ENCODE measurements at places on chromosomes 4 and X.

DNA sequence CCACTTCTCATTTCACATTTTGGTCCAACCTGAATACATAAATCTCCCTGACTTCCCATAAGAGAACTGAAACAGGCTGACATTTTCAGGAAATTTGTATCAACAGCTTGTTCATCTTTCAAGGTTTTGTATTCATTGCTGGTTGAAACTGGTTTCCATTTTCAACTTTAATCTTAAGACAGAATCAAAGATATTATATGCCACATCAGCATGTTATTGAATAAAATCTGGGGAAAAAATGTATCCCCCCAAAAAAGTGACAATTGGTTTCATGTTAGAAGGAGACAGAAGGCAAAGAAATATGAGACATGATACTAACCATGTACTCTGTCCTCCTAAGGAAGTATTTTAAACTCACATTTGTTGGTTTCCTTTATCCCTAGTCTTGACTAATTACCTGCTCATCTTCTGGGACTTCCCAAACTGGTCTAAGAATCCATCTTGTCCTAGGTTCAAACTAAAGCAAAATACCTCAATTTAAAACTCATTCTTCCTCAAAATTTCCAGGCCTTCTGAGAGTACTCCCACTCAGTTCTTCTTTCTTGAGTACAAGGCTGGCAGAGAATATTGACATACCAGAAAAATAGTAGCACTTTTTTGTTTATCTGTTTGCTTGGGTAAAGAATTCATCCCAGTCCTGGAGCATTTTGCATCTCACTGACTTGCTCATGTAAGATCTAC, 3.1 kb upstream of the ANTXR2 start:
- DNase-seq, result no peak

GRCh38 chr4:124090021-124090420, 622.5 kb downstream of the ANKRD50 start:
- DNase-seq, result no peak

DNA sequence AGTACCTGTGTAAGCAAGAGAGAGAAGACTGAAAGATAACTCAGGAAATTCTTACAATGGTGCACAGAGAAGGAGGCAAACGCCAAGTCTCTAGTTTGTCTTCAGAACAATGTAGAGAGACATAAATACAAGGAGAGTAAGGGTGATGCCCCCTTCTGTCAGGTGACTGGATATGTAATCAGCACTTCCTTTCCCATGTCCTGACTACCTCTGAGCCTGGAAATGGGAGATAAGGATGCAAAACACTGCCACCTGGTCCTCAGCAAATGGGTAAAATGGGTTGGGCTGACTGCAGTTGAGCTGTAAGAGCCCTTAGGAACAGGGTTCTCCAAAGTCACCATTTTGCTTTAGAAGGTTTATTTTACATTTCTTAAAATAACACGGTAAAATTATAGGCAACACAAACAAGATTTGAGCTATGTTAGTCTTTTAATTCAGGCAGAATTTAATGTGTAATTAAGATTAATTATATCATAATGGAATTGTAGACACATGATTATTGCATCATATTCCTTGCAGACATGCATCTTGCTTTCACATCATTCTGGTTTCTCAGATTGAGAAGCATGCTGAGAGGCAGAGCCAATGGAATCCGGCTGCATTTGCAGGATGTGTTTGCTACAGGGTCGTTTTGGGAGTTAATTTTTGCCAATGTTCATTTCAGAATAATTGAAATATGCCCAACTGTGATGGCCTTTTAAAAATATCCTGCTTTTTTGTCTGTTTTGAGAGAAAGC, 37.2 kb upstream of the ARX start:
- DNase-seq, result no peak

GRCh38 chr4:151921386-151921785, 160.6 kb upstream of the GATB start:
- no peak for DNase-seq

DNA sequence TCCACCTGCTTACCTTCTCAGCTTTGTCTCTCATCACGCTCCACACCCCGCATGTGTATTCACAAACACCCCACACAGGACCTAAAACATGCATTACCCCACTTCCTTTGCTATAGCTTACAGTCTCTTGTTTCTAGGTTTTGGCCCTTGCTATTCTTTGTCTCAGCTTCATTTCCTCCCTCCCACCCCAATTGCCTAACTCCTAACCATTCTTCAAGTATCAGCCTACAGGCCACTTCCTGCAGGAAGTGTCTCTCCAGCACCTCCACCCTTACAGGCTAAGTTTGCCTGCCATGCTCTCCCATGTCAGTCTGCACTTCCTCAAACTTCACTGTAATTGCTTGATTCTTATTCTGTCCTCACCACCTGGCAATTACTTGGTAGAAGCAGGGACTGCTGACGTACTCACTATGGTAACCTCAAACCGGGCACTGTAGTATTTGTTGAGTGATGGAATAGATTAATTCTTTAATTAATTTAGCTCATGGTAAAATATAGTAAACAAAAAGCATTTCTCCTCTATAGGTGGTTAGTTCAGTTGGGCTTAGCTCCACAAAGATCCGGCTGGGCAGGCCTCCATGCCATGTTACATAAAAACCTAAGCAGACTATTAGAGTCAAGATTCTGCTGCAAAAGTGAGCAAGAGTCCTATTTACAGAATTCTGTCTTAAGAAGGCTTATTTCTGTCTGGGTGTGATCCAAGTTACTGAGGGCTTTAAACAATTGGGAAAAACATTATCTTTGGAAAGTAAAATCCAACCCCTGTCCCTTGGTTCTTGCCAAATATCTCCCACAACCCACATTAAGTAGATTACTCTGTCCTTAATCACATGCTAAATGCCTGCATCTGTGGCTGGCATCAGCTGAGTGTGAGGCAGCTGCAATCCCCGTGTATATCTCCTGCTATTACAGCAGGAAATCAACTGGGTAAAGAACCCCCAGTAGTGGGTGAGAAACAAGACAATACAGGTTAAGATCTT, 124.7 kb upstream of the CPEB2 start:
- no peak for DNase-seq

- no peak for DNase-seq
Observed at GRCh38 chrX:46710425-46710824, 48.5 kb downstream of the SLC9A7 start.

GRCh38 chr4:56264873-56265272, 122.4 kb downstream of the AASDH start:
- DNase-seq, result no peak

GRCh38 chr4:116500225-116500624, 585.2 kb downstream of the TRAM1L1 start:
- DNase-seq, result no peak

- DNase-seq, result no peak
Observed at GRCh38 chrX:11890836-11891514, 132.9 kb downstream of the MSL3 start.

GRCh38 chr4:20629186-20630106, 70.8 kb upstream of the PACRGL start:
- DNase-seq, result no peak

- no peak for DNase-seq
Observed at GRCh38 chrX:104122829-104123228, 10.5 kb downstream of the ZCCHC18 start.

GRCh38 chr4:118836301-118837120, 585 bp upstream of the SEC24D start:
- no peak for DNase-seq

Measured in DMS153 (cell line).